Muscle of arm (tissue), 14 donors: ENCODE measurements at places on chromosomes 16 and 17. TPM values are rescaled to one million over a fixed set of nuclear protein-coding genes. Genes with fewer than 3 reads are reported as not detected.

DNA sequence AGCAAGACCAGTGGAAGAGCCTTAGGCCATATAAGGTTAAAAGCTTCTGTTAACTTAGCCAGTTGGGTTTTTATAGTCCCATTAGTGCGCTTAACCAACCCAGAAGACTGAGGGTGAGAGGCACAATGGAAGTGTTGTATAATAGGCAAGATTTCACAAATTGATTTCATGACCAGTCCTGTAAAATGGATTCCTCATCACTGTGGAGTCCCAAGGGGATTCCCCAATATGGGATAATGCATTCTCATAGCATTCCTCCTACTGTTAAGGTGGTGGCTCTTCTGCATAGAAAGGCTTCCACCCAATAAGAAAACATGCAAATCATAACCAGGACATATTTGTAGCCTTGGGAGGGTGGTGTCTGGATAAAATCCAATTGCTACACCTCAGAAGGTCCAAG, 22.1 kb upstream of the B4GALNT2 start:
- no peak for DNase-seq

GRCh38 chr17:82241926-82242697, 13.3 kb downstream of the SLC16A3 start:
- no peak for DNase-seq

- no peak for DNase-seq
Observed at GRCh38 chr16:49580751-49581303, 207.2 kb downstream of the C16orf78 start.

DNA sequence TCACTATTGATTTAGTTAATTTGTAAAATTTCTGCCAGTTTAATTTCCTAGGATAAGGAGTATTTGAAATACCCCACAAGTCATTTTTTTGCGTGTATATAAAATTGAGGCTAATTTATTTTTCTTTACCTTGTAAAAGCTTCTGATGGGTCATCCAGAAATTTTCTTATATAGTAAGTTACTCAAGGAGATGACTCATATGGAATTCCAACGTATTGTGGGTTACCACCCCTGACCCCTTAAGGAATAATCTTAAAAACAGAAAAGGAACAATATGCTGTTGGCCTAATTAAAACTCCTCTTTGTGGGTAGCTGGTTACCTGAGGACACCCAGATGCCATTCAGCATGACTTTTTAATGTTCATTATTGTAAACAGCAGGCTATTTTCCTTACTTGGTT, 13.6 kb downstream of the HEATR6 start:
- no peak for DNase-seq

DNA sequence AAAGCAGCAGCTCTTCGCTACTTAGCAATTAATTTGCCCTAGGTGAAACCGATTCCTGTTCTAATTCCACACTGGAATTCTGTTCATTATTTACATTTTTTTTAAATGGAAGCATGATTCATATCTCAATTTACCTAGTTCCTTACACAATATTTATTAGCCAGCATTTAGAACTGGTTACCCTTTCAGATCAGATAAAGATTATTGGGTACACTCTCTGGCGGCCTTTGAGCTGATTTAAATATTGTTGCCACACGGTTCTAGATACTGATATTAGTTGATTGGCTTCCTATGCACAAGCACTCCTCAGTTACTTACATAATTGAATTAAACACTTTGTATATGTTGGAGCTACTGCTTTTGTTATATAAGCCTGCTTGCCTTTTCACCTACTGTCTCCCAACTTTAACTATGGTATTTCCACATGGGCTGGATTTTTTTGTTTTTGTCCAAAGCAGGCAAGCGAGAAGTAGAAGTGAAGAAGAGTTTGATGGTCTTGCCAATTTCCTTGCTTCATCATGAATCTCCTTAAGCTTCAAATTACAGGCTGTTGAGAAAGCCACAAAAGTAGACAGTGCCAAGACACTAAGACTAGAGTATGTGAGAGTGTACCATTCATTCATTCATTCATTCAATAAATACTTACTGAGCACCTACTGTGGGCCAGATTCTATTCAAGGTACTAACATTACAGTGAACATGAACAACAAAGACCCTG, 3.9 kb upstream of the ALDH3A2 start:
- DNase-seq = no peak

GRCh38 chr17:58970609-58971450, 135.8 kb downstream of the TRIM37 start:
- no peak for DNase-seq

DNA sequence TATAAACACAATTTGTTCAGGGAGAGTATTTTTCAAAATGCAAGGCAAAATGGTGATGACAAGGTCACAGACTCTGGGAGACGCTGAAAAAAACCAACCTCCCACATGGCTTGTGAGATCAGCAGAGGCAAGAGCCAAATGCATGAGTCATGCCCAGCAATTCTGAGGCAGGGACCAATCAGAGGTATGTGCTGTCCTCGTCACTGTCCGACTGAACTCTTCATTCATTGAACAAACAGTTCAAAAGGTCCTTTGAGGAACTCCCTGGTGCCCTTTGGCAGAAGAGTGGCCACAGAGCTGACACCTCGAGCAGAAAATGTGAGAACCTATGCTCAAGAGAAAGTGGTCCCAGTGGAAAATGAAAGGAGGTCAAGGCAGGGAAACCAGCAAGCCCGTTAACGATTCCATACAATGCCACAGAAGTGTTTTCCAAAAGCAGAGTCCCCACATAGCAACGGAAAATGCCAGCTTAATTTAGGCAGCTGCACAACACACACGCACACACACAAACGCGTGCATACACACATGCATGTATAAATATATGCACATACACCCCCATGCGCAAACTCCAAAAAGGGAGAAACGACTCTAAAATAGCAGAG, 50.9 kb downstream of the CDH11 start:
- peak; percentile 56 for DNase-seq

DNA sequence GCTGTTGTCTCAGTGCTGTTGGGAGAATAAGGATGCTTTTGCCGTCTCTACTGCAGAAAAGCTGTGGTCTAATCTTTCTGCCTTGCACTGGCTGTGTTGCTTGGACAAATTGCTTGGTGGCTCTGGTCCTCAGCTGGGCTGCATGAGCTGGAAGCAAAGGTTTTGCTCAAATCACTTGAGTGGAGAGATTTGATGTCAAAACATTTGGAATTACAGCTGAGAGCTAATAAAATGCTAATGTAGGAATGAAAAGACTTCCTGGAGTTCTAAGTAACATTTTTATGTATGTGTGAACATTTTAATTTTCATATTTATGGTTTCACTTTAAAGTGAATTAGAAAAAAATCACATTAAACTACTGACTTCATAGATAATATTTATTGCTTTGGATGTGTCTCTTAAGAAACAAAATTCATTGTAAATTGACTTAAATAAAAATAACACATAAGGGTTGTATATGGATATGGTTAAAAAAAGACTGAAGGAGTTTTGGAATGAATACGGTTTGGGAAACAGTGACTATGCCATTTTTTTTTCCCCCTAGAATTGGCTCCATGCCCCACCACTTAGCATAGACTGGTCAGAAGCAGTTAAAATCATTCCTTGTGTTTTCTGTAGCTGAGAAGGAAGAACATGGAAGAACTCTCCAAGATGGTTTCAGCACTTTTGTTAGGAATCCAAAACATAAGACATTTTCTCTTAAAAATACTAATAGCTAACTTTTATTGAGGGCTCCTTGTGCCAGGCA, 39.2 kb upstream of the FAM20A start:
- peak; percentile 43 for DNase-seq

GRCh38 chr16:54936979-54937670, 6.5 kb downstream of the IRX5 start:
- DNase-seq = peak; percentile 43

DNA sequence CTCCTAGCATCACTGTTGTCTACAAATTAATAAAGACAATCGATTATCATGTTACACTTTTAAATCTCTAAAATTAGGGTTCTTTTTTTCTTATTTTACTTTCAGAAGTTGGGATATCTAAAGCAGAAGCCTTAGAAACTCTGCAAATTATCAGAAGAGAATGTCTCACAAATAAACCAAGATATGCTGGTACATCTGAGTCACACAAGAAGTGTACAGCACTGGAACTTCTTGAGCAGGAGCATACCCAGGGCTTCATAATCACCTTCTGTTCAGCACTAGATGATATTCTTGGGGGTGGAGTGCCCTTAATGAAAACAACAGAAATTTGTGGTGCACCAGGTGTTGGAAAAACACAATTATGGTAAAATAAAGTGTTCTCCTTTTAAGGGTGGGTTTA, 2.4 kb downstream of the RAD51C start:
- no peak for DNase-seq

The YPEL2 gene
- polyA plus RNA-seq = 16.1 TPM

The LLGL1 gene
- 16.1 TPM for polyA plus RNA-seq

The ZG16 gene
- not detected for polyA plus RNA-seq

The SLC38A8 gene
- not detected for polyA plus RNA-seq

The SP2 gene
- 14.9 TPM for polyA plus RNA-seq

The GSDMA gene
- polyA plus RNA-seq = 0.08 TPM

The TBC1D26 gene
- 0.42 TPM for polyA plus RNA-seq

The CD300E gene
- polyA plus RNA-seq = 0.13 TPM

The PTGES3L gene
- polyA plus RNA-seq = 59.3 TPM

The GAN gene
- 3.6 TPM for polyA plus RNA-seq

The ENO3 gene
- 2,236 TPM for polyA plus RNA-seq
